ENCODE measurements at places on chromosomes 3 and 15.

- no peak for DNase-seq
Measured at GRCh38 chr15:27057904-27058645, 87.1 kb downstream of the GABRG3 start.

- no peak for DNase-seq
Measured at GRCh38 chr15:40731034-40731433, 24.0 kb downstream of the RMDN3 start.

GRCh38 chr15:90327311-90327710 lies 24.8 kb upstream of the ZNF774 start:
- no peak for DNase-seq

- no peak for DNase-seq
Measured at GRCh38 chr3:71796290-71796689, 11.3 kb upstream of the PROK2 start.

GRCh38 chr15:100997442-100997841 lies 78.3 kb downstream of the LRRK1 start:
- no peak for DNase-seq

DNA sequence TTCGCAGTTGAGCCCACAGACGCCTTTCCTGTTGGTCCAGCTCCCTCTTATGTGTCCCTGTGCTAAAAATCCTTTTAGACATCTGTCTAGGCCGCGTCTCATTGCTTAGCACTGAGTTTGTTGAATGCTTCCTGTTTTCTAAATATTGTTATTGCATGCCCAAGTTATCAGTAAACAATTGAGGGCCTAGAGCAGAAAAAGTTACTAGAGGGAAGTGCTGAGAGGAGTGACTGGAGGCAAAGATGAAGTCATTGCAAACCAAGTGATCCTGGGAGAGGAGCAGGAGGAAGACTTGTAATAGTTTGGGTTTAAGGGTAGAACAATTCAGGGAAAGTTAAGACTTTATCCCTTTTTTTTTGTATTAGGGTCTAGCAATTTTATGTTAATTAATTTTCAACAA lies 88.1 kb downstream of the DCUN1D1 start:
- no peak for DNase-seq

DNA sequence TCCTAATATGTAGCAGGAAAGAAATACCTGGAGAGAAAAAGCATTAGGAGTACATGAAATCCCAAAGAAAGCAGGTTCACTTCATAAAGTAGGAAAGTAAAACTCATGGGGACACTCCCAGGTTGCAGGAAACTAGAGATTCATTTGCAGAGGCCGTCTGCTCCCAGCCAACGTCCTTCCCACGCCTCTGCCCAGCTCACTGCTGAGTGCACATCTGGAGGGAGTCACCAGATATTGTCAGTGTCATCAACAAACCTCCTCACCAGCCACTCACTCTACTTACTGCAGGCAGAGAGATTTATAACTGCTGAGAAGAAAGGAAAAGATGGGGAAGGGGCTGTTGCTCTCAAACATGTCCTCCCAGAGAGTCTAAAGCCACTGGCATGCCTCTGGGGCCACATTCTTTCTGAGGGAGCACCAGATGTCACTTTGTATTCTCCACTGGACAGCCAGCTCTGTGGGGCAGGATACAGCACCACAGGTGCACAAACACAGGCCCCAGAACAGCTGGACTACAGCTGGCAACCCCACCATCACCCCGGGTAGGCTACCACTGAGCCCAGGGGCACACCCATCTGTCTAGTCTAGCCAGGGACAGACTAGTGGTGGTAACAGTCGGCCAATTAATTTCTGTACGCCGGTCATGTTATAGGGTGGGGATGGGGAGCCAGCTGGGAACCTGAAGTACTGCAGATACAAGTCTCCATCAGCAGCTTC lies 64.5 kb downstream of the NPTN start:
- no peak for DNase-seq

DNA sequence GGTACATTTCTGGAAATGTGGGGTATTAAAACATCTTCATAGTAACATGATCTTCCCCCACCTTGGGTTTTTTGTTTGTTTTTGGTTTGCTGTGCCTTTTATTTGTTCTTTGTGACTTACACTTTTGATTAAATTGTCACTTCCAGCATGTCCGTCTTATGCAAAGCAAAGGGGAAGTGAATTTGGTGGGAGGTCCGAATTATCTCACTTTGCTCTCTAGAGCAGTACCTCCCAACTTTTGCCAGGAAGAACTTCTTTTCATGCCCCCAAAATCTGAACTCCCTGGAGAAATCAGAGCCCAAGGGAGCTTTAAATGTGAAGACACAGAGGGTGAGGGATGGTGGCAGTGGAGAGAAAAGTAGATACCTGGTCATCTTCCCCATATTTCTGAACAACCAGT lies 173.1 kb downstream of the IL5RA start:
- no peak for DNase-seq

DNA sequence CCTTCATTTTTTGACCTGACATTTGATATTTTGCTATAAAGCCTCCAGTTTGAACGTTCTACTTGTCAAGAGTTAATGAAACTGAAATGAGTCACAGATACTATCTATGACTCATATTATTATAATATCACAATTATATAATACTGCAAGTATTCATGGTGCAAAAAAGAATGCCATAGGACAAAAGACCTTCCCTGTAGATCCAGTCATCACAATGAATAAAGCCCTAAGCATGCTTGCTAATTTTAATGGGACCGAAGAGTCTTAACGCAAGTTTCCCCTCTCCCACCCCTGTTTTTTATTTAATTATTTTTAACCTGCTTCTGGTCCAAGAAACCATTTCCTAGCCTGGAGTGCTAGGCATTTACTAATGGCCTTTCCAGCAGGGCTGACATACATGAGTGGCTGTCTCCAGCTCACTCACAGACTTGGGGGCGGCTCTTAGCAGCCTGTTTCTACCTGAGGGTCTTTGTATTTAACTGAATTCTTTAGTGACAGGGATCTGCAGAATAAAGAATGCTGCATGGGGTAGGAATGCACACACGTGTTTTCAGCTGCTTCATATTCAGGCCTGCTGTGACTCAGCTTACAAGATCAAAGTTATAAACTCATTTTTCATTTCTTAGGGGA lies 61.2 kb downstream of the THBS1 start:
- no peak for DNase-seq

DNA sequence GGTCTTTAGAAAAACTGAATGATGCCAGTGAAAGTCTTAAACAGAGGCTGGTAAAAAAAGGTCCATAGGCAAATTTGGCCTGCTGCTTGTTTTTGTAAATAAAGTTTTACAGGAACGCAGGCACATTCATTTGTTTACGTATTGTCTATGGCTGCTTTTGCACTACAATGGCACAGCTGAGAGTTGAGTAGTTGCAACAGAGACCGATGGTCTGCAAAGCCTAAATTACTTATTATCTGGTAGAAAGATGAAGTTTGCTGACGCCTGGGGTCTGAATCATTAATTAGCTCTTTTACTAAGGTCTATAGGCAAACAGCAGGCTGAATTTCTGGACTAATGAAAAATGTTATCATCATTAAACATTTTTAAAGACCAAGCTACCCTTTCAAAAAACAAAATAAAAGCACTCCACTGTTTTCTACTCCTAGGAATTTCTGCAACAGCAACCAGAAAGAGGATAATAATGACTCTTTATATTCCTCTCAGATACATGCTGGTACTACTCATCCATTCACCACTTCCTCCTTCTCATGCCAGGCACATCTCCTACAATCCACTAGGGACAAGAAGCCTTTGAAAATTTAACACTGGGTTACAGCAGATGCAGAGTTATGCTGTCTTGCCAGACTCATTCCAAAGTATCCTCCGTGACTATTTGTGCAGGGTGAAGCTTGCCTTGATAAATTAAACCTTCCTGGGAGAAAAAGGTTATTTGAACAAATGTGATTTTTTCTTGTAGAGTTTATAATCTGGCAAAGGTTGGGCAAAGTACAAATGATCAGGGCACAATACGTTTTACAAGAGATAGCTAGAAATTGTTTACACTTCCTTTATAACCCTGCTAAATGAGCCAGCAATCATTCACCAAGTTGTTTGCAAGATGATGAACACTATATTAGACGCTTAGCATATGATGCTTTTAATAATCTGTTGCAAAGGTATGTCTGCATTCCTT lies 6.0 kb downstream of the GATM start:
- no peak for DNase-seq

- no peak for DNase-seq
Measured at GRCh38 chr15:55552451-55552850, 35.7 kb downstream of the PYGO1 start.

GRCh38 chr3:189237526-189237925 lies 65.8 kb downstream of the TPRG1 start:
- no peak for DNase-seq

DNA sequence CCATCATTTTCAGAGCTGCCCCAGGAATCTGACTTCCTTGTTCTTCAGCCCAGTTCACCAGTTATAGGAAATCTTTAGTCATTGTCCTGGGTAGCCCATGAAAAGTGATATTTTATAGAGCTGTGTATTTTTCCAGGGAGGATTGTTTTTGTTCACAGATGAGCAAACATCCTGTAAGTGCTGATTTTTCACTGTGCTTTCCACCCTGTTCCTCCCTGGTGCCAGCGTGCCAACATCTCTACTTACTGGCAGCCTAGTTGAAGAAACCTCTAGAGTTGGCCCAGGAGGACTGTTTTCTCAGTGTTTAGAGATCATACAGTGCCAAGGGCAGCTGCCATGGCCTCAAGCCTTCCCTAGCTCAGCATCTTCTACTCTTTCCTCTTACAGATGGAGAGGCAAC lies 41.3 kb downstream of the ST6GAL1 start:
- DNase-seq, result no peak

- DNase-seq, result no peak
Measured at GRCh38 chr15:70869346-70869745, 15.4 kb upstream of the LARP6 start.

DNA sequence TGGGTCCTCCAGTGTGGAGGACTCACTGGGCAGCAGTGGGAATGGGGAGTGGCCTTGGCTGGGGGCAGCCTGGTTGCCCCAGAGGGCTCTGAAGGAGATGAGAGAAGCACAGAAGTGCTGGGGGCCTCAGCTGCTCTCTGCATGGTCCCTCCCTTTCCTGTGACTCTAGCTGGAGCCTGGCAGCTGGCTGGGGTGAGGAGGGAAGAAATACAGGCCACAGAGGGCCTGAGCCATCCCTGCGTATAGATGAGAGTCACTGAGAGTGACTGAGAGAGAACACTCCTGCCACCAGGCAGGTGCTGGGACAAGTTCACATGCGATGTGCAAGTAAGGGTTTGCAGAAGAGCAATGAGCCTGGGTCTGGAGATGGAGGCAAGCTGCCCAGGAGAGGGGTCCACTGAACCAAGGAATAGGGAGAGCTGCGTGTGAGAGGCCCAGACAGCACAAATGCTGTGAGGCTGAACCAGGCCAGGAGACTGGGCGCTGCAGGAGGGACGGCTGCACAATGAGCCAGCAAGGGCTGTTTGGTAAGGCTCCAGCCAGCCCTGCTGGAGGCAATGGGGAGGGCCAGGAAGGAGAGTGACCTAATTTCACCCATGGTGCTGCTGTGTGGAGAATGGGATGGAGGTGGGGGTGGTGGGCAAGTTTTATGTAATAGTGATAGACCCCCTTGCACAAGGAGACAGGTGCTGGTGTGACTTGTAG lies 87.2 kb downstream of the CLSTN2 start:
- no peak for DNase-seq

DNA sequence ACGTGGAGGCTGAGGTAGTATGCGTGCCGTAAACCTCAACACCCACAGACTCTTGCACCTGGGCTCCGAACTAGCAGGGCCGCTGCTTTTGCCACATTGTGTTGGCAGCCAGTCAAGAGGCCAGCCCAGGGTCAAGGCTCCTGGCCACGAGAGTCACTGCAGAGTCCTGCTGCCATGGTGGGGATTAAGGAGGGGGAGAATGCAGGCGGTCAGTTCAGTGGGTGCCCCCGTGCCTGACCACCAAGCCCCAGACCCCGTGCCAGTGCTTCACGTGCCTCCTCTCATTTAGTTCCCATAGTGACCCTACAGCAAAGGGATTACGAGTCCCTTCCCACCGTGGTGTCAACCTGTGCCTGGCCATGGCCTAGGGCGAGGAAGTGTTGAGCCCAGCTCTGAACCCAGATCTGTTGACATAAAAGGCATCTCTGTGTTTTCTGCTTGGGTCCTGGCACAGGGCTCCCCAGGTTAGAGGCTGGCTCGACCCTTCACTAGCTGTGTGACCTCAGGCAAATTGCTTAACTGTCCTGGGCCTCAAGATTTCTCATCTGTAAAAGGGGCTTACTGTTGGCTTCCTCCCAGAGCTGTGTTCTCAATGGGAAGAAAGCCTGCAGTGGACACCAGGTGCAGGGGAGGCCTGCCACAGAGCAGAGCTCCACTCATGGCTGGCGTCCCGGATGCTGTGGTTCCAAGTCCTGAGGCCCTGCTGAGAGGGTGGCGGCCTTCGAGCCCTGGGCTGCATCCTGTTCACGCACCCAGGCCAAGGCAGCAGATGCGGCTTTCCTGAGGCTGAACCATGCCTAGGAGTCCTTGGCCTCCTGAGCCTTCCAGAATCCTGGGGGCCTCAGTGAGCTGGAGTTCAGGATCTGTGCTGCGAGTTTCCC lies 32.8 kb downstream of the FBLN2 start:
- DNase-seq, result no peak

- DNase-seq, result no peak
Measured at GRCh38 chr15:92745845-92746271, 90.3 kb upstream of the FAM174B start.

DNA sequence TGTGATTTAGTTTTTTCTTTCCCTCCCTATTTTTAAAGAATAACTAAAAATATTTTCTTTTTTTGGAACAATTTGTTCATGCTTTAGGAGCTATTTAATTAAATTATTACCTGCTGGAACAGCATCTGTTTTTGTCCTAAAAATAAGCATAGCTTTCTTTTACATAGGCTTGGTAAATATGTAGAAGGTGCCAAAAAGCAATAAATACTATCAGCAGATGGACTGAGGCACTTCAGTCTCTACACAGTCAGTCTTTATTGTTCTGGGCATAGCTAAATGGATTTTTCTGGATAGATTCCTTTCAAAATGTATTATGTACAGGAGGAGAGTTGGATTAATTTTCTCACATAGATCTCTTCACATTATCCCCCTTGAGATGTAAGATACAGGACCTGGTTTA lies 223.5 kb downstream of the NAALADL2 start:
- no peak for DNase-seq

- DNase-seq, result no peak
Measured at GRCh38 chr15:39429898-39430357, 151.0 kb upstream of the THBS1 start.

GRCh38 chr3:191136347-191136746 lies 62.7 kb upstream of the OSTN start:
- DNase-seq, result no peak

GRCh38 chr15:82030176-82030575 lies 15.6 kb downstream of the MEX3B start:
- DNase-seq, result no peak

DNA sequence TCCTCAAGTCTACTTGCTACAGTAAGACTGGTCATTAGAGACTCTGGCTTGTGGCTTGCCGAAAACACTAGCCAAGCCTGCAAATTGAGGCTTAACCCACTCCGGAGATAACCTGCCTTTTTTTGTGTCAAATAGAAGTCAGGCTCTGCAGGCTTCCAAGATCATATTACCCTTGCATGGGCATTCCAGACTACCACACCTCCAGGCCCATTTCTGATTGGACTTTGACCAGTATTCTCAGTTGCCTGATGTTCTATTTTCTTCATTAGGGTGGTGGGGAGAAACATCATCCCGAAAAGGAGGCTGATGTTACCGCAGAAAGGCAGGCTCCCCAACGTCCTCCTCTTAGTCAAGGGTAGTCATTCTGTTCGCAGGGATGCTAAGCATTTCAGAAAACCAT lies 68.1 kb upstream of the FOXP1 start:
- no peak for DNase-seq

GRCh38 chr3:22632536-22632935 lies 570.6 kb upstream of the UBE2E2 start:
- DNase-seq, result no peak

GRCh38 chr15:72785432-72785831 lies 1.9 kb upstream of the ADPGK start:
- DNase-seq, result no peak

GRCh38 chr3:14113965-14114635 lies 10.6 kb downstream of the CHCHD4 start:
- no peak for DNase-seq
